Liver (tissue), 10 donors: ENCODE measurements at places on chromosomes 16 and 17. TPM values are rescaled to one million over a fixed set of nuclear protein-coding genes. Genes with fewer than 3 reads are reported as not detected.

- DNase-seq, result no peak
Measured at GRCh38 chr17:50739098-50739497, 19.7 kb downstream of the LUC7L3 start.

DNA sequence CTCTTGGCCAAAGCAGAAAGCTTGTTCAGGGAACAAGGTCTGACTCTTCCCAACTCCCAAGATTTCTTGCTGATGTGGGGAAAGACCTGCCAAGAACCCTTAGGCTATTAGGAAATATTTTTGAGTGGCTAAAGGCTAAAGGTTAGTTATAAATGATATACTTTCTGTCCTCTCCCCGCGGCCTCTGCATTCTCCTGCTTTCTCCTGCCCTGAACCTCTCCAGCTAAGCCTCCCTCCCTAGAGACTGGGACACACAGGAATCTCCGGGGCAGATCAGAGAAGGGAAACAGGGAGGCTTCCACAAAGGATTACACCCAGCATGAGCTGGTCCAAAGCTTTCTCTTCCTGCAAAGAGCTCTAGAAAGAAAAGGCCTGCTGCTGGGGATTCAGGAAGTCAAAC, 2.3 kb downstream of the SLC43A2 start:
- DNase-seq, result no peak

GRCh38 chr17:1260086-1260769, 10.0 kb upstream of the BHLHA9 start:
- no peak for DNase-seq

DNA sequence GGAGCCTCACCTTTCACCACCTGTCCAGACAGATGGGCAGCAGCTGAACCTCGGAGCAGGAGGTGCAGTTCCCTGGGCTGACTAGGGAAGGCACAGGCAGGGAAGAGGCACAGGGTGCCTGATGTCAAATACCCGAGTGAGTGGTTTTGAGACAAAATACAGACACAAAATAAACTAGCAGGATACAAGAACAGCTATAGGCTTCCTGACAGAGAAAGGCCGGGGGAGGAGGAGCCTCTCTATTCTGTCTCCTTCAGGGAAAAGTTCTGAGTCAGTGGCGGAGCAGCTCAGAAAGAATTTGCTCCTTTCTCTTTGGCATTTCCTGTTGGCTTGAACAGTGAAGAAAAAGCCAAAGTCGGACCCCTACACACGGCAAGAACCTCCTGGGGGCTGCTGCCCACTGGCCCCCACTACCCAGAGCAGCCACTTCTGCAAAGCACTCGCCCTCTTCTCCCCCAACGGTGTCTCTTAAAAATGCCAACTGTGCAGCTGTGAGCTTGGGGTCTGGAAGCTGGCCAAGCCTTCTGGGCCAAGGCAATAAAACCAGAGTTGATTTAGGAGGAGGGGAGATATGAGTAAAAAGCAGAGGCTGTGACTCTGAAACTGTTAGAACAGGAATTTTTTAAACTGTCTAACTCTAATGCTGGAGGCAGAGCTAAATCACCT, 14.4 kb upstream of the FAAP100 start:
- DNase-seq, result no peak

DNA sequence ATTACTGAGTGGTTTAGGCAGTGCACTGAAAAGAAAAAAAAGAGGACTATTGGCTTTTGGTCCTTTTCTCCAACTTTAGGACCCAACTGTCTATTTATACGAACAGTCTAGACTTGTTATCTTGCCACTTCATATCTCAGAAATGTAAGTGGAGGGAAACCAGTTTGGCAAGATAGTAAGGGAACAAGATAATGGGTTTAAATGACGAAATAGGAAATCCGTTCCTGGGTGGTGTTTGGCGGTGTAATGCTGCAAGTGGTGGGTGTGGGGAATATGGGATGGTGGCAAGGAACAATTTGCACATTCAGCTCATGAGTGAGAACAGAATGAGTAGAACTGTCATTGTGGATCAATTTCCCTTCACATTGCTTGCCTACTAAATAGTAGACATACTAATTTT, 44.7 kb downstream of the GRB7 start:
- no peak for DNase-seq

- no peak for DNase-seq
Measured at GRCh38 chr16:50146479-50147435, 6.3 kb upstream of the TENT4B start.

- DNase-seq, result no peak
Measured at GRCh38 chr16:88055356-88055755, 104.1 kb downstream of the BANP start.

The TNS4 gene
- not detected for polyA plus RNA-seq

The HID1 gene
- polyA plus RNA-seq, result 3.8 TPM

The ABCA8 gene
- polyA plus RNA-seq, result 9.3 TPM

The PRDM7 gene
- not detected for polyA plus RNA-seq

The FBXW10 gene
- 0.20 TPM for polyA plus RNA-seq
